ENCODE measurements at places on chromosomes 4 and X. TPM values are rescaled to one million over a fixed set of nuclear protein-coding genes. Genes with fewer than 3 reads are reported as not detected.

Gene SSX2B
- total RNA-seq: not detected

Gene S100P
- total RNA-seq: 1,144 TPM

Gene PRKG2
- total RNA-seq: 1.3 TPM

Gene YIPF7
- not detected for total RNA-seq

Gene DUX4
- total RNA-seq: 0.56 TPM

Gene SPANXA1
- total RNA-seq: not detected

Gene JAKMIP1
- not detected for total RNA-seq

Gene HSFX2
- not detected for total RNA-seq

Measured in esophagus mucosa (tissue), 1 donor.